Cortex of kidney (tissue), 1 donor: ENCODE measurements at places on chromosomes 2 and 18.

DNA sequence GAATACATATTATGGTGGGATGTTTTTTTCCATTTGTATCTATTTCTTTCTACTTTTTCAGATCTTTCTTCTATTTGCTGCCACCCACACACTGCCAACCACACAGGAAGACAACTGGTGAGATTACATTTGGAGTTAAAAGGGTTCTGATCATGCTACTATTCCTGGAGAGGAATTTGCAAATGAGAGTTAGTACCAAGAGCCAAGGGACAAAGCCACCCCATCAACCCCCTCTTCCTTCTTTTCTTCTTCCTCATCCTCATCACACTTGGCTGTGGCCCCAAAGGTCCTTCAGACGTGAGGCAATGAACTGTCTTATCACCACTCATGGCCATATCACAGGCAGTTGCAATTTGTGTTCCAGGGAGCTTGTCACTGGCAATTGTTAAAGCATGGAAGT, 215.6 kb upstream of the SLC14A2 start:
- no peak for DNase-seq

DNA sequence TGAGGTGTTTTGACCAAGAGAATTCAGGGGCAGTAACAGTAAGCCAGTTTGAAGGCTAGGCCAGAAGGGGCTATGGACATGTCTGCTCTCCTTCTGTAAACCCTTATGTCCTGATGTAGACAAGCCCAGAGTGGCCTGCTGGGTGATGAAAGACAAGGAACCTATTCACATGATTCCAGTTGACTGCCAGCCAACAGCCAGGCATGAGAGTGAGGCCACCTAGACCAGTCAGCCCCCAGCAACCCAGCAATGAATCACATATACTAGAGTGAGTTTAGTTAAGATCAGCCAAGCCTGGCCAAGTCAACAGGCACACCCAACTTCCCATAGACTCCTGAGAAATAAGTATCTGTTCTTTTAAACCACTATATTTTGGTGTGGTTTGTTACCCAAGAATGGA, 1889.7 kb upstream of the CELF4 start:
- DNase-seq = no peak

DNA sequence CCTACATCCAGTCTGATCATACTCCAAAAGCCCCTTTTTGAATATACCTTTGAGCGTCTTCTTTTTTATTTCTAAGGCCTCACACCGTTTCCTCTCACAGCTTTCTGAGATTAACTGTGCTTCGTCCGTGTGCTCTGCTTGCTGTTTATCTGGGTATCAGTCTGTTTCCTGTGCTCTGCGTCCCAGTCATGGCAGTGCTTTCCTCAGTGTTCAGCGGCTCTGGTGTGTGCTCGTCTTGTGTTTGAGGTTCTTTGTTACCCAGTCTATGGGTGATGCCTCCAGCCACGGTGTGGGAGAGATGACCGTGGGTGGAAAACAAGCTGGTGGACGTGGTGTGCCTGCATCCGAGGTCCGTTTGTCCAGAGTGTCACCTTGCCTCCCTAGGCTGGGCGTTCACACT, 33.6 kb upstream of the BIN1 start:
- DNase-seq = no peak

- no peak for DNase-seq
These were observed 9.4 kb upstream of the TXNDC2 start for GRCh38 chr18:9876212-9876866.

GRCh38 chr2:225889452-225889851, 489.9 kb downstream of the NYAP2 start:
- no peak for DNase-seq

- DNase-seq = no peak
These were observed 185.9 kb upstream of the SPHKAP start for GRCh38 chr2:228367356-228367755.

DNA sequence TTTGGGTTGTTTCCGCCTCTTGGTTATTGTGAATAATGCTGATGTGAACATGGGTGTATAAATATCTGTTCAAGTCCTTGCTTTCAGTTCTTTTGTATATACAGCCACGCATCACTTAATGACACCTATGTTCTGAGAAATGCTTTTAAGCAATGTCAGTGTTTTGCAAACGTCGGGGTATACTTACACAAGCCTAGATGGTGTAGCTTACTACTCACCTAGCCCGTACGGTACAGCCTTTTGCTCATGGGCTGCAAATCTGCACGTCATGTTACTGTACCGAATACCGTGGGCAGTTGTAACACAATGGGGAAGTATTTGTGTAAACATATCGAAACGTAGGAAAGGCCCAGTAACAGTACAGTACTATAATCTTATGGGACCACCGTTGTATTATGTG, 12.4 kb downstream of the RALB start:
- DNase-seq = no peak

DNA sequence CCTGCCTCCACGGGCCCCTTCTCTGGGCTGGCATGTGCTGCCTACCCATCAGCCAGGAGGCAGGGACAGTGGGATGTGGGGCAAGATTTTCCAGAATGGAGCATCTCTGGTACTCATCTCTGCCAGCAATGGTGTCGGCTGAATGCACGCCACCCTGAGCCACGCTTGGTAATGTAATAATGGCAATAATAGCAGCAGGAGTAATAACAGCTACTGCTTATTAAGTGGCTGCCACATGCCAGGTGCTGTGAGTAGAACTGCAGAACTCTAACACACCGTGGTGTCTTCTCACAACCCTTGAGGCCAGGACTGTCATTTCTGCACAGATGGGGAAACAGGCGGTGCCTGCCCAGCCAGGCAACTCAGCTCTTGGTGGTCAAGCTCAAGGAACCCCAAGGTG, 113.6 kb downstream of the CELF4 start:
- DNase-seq = no peak

GRCh38 chr18:3794537-3795348, 344.8 kb downstream of the TGIF1 start:
- DNase-seq = no peak

DNA sequence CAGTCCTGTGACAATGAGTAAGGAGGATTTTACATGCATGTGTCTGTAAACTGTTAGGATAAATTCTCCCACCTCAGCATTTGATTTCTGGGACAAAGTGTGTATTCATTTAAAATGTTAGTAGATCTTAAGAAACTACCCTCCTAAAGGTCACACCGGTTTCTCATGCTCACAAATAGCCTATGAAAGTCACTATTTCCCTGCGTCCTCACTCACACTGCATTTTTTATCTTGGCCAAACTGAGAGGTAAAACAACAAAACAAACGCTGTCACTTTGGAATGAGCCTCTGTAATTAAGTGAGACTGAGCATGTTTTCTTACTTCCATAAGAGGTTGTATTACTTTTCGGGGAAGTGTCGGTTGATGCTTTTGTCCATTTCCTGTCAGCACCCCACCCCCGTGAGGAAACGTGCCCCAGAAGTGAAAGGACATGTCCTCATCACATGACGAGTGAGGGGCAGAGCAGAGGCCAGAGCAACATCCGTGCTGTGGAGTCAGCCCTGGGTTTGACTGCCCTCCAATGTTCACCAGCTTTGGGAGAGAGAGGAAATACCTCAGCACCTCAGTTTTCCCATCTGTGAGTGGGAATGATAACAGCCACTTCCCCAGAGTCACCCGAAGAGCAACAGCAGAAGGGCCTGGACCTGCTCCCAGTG, 3.1 kb downstream of the GYPC start:
- DNase-seq = no peak

- DNase-seq = no peak
These were observed 524.4 kb downstream of the BCL11A start for GRCh38 chr2:60028849-60029565.
